Natural killer cell treated with Interleukin-12 subunit alpha and Interleukin-12 subunit beta and Interleukin-15 and Interleukin-18, amount 100 ng/mL, for 72 hours (primary cell): ENCODE measurements at places on chromosomes 2 and 18.
A peak's percentile ranks its signal among the peaks of the same experiment; 100 is the strongest.

GRCh38 chr2:238793306-238793705, 54.6 kb upstream of the TWIST2 start:
- no peak for DNase-seq

GRCh38 chr2:181859803-181860202, 31.7 kb upstream of the ITPRID2 start:
- DNase-seq, result no peak

GRCh38 chr2:37752766-37753165, 81.3 kb upstream of the CDC42EP3 start:
- no peak for DNase-seq

DNA sequence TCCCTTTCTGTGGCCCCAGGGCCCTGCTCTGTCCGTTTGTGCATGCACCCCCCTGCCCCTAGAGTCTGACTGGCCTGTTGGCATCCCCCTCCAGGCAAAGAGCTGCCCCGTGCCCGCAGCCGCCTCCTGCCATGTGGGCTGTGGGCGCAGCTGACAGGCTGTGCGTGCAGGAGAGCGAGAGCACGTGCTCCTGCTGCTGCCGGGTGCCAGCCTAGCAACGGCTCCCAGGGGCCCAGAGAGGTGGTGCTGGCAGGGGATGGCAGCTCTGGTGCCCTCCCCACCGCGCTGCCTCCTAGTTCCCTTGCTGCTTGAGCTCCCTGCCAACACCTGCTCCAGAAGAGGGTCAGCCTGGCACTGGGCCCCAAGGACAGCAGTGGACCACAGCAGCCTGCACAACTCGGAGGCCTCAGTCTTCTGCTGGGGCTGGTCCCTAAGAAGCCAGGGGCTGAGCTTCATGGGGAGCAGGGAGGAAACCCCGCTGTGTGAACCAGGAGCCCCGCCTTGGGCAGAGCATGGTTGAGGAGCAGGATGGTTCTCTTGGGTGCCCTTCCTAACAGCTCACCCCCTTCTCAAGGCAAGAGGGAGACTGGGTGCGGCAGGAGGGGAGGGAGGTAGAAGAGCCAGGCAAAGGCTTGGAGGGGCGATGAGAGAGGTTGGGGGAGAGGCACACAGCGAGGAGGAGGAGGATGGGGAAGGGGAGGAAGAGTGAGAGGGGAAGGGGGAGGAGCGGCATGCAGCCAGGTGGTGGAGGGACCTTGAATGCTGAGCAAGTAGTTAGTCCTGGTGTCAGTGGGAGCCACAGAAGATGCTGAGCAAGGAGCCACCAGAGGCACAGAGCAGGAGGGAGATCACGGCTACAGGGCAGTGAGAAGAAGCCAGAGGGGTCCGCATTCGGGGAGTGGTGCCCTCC, 23.8 kb upstream of the PTMA start:
- DNase-seq, result no peak

DNA sequence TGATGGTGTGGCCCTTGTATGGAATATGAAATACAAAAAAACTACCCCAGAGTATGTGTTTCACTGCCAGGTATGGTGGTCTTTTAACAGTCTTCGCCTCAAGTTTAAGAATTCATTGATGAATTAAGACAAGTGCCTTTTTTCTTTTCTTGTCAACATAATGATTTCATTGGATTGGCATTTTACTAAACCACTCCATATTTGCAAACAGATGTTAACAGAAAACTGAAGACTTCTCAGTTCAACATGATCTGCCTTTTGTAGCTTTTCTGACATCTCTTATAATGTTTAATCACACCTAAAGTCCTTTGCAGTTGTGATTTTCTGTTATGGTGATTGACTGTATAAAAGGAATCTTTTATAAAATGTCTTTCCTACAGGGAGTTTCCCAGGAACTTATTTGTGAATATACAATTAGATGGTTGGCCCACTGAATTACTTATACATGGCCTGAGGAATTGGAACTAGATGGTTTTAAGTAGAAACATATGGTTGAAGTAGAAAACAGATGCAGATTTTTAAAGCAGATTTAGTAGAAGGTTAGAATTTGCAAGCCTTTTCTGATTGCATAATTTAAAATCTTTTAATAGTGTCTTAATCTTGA, 39.7 kb downstream of the DYNC1I2 start:
- no peak for DNase-seq

DNA sequence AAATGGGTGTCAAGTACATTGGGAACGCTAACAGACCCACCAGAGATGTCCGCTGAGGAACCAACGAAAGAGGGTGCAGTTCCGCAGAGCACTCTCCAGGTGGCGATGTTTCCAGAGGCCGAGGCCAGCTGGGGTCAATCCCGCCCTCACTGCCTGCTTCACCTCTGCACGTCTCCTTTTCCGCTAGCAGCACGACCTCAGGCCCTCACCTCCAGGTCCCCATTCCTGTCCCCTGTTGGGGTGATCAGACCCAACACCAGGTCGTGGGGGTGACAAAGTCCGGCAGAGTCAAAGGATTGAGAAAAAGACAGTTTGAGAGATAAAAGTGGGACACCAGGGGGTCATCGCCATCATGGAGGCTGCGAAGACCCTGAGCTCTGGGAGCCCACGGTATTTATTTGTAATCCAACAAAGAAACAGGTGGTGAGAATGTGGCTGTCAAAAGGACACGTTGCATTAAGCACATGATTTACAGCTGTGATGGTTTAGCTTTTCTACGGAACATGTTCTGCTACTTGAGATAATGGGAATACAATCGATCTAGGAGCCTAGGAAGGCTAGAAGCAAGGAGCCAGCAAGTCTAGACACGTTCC, 27.3 kb downstream of the ZAP70 start:
- no peak for DNase-seq

- no peak for DNase-seq
Observed at GRCh38 chr2:112630268-112630667, 15.5 kb upstream of the SLC20A1 start.

DNA sequence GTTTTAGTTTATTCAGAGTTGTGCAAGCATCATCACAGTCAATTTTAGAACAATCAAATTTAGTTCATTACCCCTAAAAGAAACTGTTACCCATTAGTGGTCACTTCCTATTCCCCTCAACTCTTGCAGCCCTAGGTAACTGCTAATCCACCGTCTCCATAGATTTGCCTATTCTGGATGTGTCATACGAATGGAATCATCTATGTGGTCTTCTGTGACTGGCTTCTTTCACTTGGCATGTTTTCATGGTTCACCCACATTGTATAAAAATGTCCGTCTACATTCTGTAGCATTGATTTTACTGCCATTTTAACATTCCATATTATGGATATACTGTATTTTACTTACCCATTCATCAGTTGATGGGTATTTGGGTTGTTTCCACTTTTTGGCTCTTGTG, 5.3 kb upstream of the CEP68 start:
- DNase-seq, result no peak

DNA sequence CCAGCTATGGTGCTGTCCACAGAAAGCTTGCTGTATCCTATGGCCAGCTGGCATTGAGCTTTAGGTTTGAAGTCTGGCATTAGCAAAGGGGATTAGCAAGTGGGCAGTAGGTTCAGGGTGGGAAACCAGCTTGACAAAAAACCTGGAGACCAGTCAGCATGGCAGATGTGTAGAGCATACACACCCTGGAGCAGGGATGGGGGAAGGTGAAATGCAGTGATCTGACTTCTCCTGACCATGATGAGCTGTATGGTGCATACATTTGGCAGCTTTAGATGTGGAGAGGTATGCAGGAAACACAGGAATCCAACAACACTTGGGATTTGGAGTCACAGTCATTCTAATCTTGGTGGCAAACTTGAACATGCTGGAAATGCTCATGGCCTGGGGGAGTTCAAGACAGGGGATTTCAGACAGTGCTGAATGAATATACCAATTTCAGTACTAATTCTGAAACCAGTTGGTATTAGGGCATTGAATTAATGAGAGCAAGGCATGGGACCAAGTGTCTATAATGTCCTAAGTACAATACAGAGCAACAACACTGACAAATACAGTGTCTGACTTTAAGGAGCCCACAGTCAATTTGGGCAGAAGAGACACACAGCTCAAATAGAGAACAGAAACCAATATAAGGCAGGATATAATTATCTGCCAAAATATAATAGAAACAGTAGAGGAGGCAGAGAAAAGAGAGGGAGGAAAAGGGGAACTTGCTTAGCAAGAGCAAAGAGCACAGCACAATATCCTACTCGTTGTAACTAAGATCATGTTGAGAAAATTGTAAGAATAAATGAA, 11.8 kb downstream of the ARHGAP15 start:
- no peak for DNase-seq

DNA sequence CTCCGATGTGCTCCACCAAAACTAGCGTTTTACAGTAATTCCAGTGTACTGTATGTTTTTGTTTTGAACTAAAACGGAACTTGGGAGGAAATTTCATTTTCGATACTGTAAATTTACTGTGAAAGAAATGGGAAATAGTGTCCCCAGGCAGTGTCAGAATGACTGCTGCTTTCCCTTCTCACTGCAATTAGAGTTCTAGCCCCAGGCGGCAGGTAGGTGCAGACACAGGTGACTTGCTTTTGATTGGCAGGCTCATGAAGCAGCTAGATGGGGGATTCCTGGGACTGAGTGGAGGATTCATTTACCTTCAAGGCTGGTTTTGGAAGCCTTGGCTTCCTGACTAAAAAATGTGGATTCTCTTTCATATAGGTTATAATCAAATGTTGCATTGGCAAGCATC, 27.0 kb downstream of the RPRM start:
- DNase-seq, result no peak

DNA sequence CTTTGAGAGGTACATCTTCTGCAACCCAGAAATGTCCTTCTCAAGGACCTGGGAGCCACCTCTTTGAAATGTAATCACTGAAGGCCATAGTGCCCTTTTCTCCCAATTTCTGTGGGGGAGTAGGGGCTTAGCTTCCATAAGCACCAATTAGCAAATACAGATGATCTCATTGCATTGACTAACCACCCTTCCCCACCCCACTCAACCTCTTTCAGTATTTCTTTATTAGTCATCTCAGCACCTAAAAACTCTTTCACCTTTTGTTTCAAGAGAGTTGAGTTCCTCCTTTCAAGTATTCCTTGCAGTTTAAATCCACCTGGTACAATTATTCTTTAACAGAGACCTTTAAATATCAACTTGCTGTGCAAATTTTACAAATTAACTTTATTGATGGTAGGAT, 1011.8 kb upstream of the CDH2 start:
- no peak for DNase-seq

DNA sequence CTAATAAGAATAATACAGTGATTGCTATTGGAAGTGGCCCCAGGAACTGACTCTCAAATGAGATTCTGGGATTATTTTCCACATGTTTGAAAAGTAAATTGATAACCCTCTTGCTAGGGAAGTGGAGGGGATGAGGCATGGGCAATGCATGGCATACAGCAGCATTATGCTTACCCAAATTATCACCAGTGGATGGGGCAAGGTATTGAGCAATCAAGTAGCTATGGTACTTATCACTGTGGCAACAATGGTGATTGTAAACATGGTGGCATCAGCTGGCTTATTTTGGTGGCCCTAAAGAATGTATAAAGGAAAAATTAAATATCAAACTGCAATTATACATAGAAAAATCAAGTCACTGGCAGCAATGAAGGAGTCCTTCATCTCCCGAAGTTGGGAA, 155.1 kb downstream of the FIGN start:
- no peak for DNase-seq

DNA sequence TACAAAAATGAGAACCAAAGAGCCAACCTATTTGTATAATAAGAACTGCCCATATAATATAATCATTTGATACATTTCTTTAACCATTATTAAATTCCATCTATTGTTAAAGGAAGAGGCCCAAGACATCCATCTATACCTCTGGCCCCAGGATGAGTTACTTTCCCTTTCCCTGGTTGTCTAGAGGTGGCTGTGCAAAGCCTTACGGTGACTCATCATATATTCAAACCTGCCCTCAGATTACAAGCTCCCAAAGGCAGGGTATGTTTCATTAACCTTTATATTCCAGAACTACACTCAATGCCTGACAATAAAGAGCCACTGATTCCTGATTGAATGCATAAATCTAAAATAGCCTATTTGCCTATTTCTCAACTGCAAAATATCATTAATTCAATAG, 105.8 kb upstream of the PID1 start:
- DNase-seq, result no peak

- no peak for DNase-seq
Observed at GRCh38 chr2:117918608-117919007, 95.3 kb downstream of the CCDC93 start.

DNA sequence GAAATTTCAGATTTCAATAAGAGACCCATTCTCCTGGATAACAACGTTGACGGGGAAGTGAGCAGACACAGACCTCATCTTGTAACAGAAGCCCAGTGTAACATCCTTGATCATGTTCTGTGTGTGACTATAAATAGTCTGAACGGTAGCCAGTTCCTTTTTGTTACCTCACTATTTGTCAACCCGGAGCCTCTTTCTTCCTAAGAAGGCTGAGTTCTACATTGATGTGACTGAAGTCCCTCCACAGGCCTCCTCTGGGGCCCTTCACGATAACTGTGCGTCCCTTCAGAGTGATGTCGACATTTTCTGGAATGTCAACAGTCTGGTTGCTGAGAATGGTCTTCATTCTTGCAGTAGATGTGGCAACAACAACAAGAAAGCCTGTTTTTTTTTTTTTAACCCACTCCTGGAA, 6.3 kb upstream of the PLEKHM3 start:
- DNase-seq, result no peak

- DNase-seq, result peak; percentile 51
Observed at GRCh38 chr2:238254095-238254723, 14.4 kb upstream of the HES6 start.

DNA sequence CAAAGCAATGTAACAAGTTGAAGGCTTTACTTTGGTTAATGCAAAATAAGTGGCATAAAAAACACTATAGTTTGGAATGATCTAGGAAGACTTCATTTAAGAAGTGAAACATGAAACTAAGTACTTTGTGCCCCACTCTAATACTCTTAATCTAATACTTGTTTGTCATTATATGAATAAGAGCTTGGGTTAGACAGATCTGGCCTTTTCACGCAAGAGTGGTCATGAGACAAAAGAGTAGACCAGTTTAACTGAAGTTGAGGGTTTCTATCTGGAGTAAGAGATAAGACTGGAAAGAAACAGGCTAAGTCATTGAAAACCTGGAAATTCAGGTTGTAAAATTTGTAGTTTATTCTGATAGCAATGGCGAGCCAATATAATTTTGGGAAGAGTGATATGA, 2.8 kb downstream of the SLC30A6 start:
- DNase-seq, result no peak

DNA sequence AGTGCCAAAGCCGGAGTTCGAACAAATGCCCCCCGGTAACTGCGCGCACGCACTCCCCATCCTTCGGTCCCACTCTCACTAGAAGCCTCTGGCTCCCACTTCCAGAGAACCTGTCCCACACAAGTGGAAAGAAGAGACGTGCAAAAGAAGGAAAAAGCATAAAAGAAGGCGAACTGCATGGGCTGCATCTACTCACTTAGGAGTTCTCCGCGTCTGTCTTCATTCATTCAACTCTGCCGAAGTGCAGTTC, 312 bp downstream of the NR4A2 start:
- DNase-seq, result no peak

- no peak for DNase-seq
Observed at GRCh38 chr18:58611395-58612131, 17.3 kb downstream of the ALPK2 start.

GRCh38 chr2:88087763-88088162, 20.1 kb downstream of the SMYD1 start:
- no peak for DNase-seq

- no peak for DNase-seq
Observed at GRCh38 chr2:191954451-191954850, 107.6 kb upstream of the CAVIN2 start.

- DNase-seq, result no peak
Observed at GRCh38 chr2:12243381-12243780, 473.4 kb upstream of the TRIB2 start.
